ENCODE measurements at places on chromosomes 16 and 17. TPM values are rescaled to one million over a fixed set of nuclear protein-coding genes. Genes with fewer than 3 reads are reported as not detected.

- no peak for DNase-seq
Measured at GRCh38 chr16:1095450-1096168, 435 bp downstream of the C1QTNF8 start.

DNA sequence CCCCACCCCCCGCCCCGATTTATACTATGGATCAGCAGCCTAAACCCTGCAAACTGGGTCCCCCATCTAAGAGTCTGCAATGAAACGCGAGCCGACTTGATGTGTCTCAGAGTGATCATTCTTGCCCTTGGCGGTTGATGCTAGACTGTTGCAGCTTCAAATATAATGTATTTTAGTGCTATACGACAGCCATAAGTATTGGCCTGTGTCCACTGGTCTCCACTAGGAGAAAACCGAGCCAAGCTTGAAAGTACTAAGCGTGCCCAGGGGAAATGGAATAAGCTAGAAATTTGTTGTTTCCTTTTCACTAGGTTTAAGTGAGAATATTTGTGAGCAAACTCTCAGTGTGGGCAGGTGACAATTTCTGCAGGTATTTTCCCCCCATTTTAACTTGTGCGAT, 711.2 kb downstream of the MAF start:
- no peak for DNase-seq

- DNase-seq = no peak
Measured at GRCh38 chr17:60529806-60530205, 3.8 kb upstream of the APPBP2 start.

- DNase-seq = no peak
Measured at GRCh38 chr17:72387487-72387886, 266.7 kb downstream of the SOX9 start.

DNA sequence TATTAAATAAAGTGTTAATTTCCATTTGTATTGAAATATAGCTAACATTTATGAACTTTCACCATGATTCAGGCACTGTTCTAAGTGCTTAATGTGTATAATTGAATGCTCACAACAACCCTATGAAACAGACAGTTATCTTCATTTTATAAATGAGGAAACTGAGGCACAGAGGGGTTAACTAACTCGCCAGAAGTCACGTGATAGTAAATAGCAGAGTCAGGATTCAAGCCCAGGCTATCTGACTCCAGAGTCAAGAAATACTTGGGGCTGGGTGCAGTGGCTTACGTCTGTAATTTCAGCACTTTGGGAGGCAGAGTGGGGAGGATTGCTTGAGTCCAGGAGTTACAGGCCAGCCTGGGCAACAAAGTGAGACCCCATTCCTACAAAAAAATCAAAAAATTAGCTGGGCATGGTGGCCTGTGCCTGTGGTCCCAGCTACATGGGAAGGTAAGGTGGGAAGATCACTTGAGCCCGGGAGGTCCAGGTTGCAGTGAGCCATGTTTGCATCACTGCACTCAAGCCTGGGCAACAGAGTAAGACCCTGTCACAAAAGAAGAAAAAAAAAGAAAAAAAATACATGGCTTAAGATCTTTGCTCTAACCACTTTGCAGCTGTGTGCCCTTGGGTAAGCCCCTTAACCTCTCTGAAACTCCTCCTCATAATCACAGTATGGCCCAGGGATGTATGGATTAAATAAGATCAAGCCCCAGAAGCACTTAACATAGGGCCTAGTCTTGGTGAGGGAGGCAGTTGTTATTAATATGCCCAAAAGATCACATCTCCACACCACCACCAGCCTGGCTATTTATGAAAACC, 29.0 kb downstream of the WSB1 start:
- no peak for DNase-seq

DNA sequence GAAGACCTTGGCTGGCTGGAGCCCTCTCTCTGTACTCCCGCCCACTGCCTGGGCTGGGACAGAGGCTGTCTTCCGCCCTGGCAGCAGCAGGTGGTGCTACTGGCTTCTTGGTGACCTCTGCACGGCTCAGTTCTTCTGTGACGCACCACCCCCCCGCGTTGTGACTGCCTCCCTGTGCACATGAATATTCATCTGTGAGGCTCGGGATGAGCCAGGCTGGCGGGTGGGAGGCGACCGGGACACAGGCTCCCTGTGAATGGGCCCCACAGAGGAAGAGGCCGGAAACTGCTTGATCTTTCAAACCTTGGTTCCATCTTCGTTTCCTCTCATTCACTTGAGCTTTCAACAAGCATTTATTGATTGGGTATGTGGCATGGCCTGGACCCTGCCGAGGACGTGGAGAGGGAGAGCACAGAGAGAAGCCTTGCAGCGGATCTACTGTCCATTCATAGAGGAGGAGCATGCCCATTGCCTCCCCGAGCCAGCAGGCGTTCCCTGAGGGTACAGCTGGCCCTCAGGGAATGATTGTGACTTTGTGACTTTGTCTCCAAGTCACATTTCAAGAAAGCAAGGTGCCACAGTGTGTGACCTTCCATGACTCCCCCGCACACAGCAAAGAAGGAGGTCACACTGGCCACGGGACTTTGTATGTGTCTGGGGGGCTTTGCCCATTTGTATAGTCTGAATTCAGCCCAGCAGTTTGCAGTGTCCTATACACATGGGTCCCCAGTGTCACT, 45.0 kb downstream of the B9D1 start:
- DNase-seq = no peak

- peak; percentile 51 for DNase-seq
Measured at GRCh38 chr17:57552114-57552624, 192.9 kb downstream of the CCDC182 start.

DNA sequence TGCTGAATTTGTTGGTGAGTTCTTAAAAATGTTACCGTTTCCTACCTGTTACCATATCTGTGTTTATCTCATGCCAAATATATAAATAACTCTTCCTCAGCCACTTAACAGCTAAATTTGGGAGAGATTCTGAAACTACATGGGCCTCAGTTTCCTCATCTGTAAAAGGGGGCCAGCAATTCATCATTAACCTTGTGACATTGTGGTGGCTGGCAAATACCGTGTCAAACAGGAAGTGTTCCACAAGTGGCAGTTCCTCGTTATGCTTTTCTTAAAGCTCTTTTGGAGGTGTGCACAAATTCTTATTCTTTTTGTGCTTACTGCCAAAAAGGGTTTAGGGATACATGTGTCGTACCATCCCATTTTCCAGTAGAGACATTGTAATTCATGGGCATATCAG, 220.4 kb upstream of the CACNG5 start:
- no peak for DNase-seq

DNA sequence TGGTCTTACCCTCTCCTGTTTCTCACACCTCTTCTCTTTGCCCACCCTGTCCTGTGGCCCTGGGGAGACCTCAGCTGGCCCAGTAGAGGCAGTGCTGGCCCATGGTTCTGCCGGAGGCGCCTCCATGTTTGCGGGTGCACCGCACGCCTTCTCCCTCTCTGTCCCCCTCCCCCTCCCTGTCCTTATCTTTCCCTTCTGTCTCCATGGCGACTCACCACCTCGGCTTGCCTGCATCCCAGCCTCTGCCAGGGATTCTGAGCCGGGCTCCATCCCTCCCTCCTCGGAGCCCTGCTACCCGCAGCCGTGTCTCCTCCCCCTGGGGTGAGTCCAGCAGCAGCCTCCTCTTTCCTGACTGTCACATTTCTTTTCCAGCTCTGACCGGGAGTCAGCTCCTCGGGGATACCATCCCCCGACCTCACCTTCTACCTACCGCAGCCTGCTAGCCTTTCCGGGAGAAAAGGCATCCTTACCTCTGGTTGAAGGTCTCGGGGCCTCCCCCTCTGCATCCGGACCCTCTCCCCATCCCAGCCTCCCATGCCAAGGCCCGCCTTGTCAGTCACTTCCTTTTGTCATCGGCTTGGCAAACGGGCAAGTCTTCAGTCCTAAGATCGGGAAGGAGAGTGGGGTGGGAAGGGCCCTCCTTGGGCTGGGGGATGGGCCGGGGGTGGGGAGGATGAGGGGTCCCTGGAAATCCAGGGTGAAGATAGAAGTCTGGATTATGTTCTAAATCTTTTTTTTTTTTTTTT, at the start of gene RNF112:
Gene RNF112 (plus strand): TSS at position 358 of the 746 bp plus-strand sequence. CDS start 177 bp downstream, at position 535.
- DNase-seq = no peak

DNA sequence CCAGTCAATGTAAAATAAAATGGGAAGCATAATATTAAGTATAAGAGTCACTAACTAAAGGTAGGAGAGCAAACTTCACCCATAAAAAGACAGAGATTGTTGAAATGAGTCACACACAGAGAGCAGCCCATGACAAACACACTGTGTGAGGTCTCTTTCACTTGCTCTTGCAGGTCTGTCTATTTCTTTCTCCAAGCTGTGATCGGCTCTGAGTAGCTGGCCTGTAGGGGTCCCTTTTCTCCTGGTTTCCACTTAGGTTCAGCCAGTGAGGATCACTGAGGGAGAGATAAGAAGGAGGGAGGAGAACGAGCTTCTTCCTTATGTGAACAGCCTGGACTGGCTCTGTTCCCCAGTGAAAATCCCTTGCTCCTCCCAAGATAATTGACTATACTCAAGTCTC, 133.7 kb upstream of the HS3ST3A1 start:
- DNase-seq = no peak

GRCh38 chr16:1182950-1183907, 30.3 kb downstream of the CACNA1H start:
- DNase-seq = no peak

GRCh38 chr17:40076591-40076990, 13.8 kb downstream of the THRA start:
- no peak for DNase-seq

DNA sequence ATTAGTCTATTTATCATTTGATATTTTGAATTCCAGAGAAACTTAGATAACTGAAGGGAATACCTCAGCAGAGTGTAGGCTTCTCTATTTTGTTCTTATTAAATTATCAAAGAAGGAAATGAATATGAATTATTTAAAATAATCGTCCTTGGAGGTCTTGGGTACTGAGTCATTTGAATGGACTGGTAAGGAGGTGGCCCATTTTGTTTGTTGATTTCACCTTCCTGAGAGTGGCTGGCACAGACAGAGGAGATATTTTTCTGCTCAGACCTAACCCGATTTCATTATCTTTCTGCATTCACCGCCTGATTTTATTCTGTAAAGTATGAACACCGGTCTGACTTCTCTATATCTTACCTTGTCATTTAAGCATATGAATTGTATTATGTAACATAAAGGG, 88.0 kb downstream of the USP22 start:
- no peak for DNase-seq

GRCh38 chr16:66264311-66265047, 102.0 kb upstream of the CDH5 start:
- DNase-seq = no peak

DNA sequence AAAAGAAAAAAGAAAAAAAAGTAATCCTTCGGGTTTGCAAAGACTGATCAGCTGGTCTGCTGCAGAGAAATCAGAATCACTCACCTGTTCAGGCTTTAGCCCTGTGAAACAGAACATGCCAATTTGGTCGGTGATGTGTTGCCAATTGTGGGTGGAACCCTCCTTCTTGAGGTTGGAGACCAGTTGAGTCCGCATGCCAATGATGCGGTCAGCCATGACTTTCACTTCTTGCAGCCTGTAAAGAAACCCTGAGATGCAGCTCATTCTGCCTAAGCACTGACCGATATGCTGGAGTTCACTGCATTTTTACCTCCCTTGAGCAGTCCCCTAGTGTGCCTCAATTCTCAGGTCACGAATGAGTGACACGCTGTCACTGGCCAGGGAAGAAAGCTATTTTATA, 24.8 kb upstream of the SLC38A7 start:
- DNase-seq = no peak

DNA sequence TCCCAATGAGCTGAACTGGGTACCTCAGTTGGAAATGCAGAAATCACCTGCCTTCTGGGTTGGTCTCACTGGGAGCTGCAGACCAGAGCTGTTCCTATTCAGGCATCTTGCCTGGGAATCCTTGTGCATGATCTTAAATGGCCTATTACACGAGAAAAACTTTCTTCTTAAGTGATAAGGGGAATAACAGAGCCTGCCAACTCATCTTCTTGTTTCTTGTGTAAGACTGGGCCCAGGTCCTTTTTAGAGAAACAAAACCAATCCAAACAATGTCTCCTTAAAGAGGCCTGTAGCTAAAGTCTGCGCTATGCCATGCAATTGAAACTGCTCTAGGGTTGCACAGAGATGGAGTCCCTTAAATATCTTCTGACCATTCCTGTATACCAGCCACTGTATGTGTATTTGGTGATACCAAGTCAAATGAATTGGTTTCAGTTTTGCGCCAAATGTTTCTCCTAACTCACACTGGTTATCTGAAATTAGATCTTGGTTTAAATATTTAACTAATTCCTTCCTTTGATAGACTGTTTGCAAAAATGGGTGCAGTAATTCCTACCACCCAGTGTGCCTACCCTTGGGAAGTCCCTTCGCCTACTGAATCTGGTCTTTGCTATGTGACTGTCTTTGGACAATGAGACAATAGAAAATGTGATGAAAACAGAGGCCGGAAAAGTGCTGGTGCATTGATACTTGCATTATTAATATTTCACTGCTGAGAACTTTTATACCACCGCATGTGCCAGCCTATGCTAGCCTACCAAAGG, 6.5 kb upstream of the CCL23 start:
- DNase-seq = no peak

GRCh38 chr17:3440451-3440850, 6.8 kb upstream of the OR1E2 start:
- DNase-seq = no peak

DNA sequence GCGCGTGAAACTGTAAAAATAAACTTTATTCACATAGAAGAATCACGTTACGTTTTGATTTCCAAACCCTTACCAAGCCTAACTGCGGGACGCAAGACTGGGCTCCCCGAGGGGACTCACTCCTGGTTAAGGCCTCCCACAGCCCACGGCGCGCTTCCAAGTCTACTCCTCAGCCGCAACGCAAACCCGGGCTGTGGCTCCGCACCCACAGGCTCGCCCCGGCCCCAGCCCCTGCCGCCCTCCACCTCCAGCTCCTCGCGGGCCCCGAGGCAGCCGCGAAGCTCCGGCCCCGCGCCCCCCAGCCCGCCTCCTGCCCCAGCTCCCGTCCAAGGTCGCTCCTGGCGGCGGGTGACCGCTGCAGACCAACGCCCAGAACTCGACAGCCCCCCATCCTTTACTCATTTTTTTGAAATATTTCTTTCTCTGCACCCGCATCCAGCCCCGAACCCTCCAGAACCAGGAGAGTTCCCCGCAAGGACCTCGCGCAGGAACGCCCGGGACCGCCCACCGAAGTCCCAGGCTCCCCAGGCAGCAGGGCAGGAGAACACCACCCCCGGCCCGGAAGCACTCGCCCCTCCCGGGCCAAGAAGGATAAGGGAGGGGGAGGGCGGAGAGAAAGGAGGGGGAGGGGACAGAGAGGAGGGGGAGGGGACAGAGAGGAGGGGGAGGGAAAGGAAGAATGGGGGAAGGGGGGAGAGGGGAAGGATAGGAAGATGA, 912 bp downstream of the USP22 start:
- DNase-seq = peak; percentile 80

DNA sequence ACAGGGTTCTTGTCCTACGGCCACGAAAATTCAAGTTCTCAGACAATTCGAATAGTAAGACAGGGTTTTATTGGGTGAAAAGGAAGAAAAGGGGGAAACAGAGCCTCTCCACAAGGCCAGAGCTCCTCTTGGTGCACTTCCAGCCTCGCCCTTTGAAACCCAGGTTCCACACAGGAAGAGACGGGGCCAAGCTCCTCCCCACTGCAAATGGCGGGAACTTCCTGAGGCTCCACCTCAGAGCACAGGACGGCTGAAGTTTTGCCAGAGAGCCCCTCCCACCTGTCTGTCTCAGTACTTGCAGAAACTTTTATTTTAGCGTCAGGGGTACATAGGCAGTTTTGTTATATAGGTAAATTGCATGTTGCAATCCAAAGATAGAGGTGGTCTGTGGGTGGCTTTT, 165.7 kb upstream of the CDH8 start:
- DNase-seq = no peak

PRAC2 gene
- not detected for total RNA-seq

CD300LG gene
- total RNA-seq = not detected

TMEM107 gene
- 31.5 TPM for total RNA-seq

TMIGD1 gene
- total RNA-seq = not detected

DRC3 gene
- total RNA-seq = 0.40 TPM

ROGDI gene
- 4.0 TPM for total RNA-seq

RNF43 gene
- total RNA-seq = 0.38 TPM

HS3ST3A1 gene
- 0.91 TPM for total RNA-seq

Data from activated naive CD4-positive, alpha-beta T cell treated with anti-CD3 and anti-CD28 coated beads for 36 hours (primary cell).